Effector memory CD8-positive, alpha-beta T cell (primary cell): ENCODE measurements at places on chromosomes 1 and 21.

DNA sequence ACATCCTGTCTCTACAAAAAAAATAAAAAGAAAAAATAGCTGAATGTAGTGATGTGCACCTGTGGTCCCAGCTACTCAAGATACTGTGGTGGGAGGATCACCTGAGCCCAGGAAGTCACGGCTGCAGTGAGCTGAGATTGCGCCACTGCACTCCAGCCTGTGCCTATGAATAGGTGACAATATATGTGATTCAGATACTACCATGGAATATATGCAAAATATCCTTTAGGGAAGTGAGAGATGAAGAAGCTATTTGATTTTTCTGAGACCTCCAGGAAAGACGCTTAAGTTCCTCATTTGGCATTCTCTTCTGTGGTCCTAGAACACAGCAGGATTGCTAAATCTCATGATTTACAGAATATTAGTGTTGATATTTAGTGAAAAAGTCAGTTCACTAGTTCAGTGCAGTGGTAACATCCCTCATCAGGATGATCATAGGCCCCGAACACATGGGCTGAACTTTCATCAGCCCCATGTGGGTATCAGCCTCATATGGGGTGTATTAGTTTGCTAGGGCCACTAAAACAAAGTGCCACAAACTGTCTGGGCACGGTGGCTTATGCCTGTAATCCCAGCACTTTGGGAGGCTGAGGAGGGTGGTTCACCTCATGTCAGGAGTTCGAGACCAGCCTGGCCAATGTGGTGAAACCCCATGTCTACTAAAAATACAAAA, 6.0 kb upstream of the VASH2 start:
- DNase-seq, result no peak

DNA sequence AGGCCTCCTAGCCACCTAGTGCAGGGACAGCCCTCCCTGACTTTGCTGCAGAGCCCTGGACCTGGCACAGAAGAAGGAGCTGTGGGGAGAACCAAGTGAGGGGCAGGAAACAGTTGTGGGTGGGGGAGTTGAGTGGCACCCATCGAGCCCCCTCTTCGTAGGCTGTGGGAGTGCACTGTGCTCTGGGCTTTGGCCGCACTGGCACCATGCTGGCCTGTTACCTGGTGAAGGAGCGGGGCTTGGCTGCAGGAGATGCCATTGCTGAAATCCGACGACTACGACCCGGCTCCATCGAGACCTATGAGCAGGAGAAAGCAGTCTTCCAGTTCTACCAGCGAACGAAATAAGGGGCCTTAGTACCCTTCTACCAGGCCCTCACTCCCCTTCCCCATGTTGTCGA, 1.2 kb downstream of the DUSP23 start:
- no peak for DNase-seq

DNA sequence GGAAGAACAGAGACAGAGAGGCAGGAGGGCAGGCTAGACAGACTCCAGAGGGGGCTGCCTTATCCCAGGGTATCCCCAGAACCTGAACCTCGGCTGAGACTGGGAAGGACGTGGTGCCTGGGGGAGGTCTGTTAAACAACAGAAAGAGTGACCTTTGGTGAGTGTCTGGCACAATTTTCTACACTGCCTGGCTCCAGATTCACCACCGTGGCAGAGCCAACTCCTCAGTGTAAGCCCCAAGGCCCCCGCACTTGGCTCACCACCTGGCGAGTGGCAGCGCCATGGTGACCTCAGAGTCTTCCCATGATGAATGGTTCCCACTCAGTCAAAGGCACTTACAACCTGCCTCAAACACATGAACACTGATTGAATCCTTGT, 6.5 kb downstream of the RD3 start:
- DNase-seq, result no peak

- DNase-seq, result no peak
These were observed 12.0 kb downstream of the PPFIA4 start for GRCh38 chr1:203038217-203038741.

GRCh38 chr1:156194300-156194652, 372 bp downstream of the SLC25A44 start:
- DNase-seq, result no peak

GRCh38 chr1:107142140-107142542, 1.3 kb downstream of the NTNG1 start:
- DNase-seq, result no peak

DNA sequence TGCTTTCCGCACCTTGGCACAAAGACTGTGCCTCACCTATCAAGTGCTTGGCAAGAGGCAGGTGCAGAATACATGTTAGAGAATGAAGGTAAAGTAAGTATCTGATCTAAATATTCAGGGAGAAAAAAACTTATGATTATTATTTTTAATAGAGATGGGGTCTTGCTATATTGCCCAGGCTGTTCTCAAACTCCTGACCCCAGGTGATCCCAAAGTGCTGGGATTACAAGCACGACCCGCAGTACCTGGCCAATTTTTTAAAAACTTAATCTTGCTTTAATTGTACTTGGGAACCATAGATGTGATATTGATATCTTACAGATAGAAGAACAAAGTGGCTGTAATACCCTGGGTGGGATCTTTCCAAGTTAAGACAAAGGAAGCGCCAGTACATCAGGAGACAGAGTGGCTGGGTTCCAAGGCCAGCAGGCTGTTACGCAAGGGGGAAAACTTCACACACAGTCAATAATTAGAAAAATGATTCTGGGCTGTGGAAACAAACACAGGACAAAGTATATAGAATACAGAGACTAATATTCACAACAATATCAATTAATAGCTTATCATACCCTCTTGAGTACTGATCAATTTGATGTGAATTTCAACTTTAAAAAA, 58.6 kb upstream of the ATP1A1 start:
- DNase-seq, result no peak

DNA sequence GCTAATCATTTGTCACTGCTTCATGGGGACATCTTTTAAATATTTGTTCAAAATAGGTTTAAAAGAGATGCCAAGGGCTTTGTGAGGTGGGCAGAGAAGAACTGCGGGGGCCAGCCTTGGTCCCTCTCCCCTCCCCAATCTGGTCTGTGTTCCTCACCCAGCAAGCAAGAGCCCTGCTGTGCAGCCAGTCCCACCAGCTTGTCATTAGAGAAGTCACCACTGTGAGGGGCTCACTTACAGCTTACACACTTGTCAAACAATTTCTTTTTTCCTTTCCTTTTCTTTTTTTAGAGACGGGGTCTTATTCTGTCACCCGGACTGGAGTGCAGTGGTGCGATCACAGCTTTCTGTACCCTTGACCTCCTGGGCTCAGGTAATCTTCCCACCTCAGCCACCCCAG, 10.4 kb upstream of the CDK18 start:
- no peak for DNase-seq

- no peak for DNase-seq
These were observed 105.2 kb upstream of the TSPAN2 start for GRCh38 chr1:115194506-115194905.

GRCh38 chr21:42153046-42153686, 65.8 kb upstream of the ABCG1 start:
- DNase-seq, result no peak

DNA sequence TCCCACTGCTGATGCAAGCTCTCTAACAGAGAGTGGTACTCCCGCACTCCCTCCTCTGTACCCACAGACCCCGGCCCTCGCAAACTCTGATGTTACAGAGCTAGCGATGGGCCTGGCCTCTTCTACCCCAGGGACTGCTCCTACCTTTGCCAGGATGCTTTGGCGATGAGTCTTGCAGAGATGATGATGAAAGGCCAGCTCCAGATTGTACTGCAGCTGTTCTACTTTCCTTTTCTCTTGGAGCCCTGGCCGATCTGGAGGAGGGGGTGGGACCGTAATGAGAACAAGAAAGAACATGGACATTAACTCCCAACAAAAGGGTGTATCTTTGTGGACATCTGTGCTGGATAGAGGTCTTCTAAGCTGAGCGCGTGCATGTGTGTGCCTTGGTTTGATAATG, 6.0 kb upstream of the LINGO4 start:
- no peak for DNase-seq

DNA sequence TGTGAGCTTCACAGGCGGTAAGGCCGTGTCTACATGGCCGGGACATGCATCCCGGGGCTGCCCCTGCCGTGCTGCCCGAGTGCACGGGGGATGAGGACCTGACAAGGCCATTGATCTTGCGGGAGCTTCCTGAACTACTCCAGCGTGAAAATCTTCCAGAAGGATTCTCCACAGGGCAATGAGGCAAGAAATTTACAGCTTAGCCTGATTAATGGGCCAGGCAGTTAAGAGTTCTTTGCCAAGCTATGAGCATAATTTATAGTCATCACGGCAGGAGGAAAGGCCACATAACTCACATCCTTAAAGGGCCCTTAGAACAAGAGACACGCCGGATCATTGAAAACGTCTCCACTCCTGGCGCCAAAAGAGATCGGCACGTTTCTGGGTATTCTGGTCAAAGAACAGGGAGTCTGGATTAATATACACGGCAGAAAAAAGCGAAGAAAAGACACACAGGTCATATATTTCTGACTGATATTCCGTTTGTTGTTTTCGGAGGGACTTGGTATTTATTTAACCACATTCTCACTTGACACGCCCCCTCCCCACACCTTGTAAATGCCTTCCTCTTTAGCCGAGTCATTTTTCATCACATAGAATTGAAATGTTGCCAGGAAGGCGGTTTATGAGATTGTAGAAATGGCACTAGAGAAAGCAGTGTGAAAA, 180.5 kb downstream of the DYRK1A start:
- DNase-seq, result no peak

DNA sequence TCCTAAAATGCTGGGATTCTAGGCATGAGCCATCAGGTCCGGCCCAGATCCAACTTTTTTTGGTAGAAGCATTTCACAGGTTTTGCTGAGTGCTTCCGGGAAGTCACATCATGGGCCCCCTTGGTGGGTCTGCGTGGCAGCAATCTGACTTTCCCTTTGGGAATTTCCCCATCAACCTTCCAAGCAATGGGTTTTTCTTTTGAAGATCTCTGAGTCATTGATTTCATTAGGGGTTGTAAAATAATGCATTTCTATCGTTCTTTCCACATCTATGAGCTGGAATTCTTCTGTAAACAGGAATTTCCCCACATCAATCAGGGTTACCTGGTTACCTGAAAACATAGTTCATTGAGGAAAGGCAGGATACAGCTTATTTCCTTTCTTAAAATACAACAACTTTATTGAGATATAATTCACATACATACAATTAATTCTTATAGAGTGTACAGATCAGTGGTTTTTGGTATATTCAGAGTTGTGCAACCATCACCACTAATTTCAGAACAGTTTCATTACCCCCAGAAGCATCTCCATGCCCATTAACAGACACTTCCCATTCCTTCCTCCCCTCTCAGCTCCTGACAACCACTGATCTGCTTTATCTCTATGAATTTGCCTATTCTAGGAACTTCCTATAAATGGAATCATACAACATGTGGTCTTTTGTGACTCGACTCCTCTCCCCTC, 9.9 kb upstream of the ZBTB17 start:
- no peak for DNase-seq

- no peak for DNase-seq
These were observed 599.0 kb downstream of the LMO4 start for GRCh38 chr1:87927391-87928280.

- no peak for DNase-seq
These were observed 92.2 kb downstream of the CD58 start for GRCh38 chr1:116478621-116479020.

GRCh38 chr1:25900219-25900618, 6.0 kb downstream of the STMN1 start:
- no peak for DNase-seq

DNA sequence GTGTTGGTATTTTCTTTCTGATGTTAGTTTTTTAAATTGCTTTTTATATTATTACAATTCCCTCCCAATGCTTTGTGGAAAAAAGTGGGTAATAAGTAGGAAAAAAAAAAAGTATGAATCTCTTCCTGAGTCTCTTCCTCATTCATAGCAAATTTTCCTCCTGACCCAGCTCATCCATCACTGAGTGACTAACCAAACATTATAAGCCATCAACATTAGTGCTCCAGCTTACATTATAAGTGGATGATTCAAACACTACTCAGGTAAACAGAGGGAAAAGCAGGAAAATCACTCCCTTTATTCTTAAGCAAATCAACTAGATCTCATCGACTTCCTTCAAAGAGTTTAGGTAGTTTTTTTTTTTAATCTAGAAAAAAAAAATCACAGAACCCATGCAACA, 15.4 kb upstream of the SAMD13 start:
- DNase-seq, result no peak

- no peak for DNase-seq
These were observed 5.5 kb downstream of the SIM2 start for GRCh38 chr21:36704281-36704957.

- DNase-seq, result no peak
These were observed 1.3 kb downstream of the RIT1 start for GRCh38 chr1:155909894-155910293.

- DNase-seq, result no peak
These were observed 45.3 kb downstream of the PRRC2C start for GRCh38 chr1:171530676-171531075.

GRCh38 chr1:200082329-200082728, 54.8 kb downstream of the NR5A2 start:
- DNase-seq, result no peak

DNA sequence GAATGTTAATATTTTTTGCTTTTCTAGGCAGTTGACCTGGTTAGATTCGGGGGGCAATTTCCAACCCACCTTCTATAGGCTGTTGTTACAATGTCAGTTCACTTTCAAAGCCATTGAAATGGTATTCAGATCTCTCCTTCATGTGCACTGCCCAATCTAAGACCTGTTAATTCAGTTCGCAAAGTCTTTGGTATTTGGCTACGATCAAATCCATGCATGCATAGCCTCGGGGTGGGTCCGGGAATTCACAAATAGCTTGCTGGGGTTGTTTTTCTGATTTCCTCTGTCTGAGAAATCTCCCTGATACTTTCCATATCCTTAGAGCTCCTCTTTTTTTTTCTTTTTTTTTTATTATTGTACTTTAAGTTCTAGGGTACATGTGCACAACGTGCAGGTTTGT, 252.6 kb upstream of the SPAG17 start:
- no peak for DNase-seq

DNA sequence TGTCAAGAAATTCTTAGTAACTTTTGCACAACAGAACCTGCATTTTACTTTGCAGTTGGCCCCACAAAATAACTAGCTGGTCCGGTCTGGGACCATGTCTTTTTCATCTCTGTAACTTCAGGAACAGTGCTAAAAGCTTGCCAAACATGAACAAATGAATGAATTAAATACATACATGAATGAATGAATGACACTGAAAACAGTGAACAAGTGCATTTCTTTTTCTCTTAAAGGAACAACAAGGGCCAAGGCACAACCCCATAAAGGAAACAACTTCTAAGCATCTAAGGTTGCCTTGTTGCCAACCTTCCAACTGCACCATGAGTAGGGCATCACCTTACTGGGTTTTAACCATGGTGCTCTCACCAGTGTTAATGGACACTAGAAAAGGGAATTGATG, 534.4 kb upstream of the PKN2 start:
- no peak for DNase-seq
